ENCODE measurements at places on chromosomes 6 and 20.

DNA sequence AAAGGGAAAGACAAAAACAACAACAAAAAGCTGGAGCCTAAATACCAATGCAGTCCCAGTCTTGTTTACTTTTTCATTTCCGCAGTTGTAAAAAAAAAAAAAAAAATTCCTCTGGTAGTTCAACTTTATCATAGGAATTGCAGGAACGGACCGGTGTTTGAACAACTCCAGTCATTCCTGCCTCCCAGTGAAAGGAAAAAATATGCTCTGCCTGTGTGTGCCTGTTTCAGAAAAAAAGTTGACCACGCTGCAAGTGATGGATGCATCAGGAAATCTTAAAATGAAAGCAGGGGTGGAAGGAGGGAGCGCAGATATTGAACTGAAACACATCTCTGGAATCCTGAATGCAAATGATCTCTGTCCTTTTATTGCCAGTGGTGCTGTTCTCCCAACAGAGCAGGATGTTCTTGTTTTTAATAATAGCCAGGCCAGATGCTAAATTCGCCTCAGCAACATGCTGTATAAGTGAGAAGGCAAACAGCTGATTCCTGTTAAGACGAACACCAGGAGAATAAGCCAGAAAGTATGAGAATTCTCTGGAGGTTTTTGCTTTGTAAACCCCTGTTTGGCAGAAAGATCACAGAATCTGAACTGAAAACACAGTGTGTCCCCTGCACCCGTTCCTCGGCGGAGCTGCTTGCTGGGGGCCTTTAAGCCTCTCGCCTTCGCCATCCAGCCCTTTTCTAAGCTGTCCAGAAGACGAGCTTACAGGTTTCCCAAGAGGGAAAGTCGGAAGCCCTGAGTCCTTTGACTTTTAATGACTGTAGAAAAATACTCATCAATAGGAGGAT is 178.4 kb upstream of the SUPT3H start:
- DNase-seq = no peak

DNA sequence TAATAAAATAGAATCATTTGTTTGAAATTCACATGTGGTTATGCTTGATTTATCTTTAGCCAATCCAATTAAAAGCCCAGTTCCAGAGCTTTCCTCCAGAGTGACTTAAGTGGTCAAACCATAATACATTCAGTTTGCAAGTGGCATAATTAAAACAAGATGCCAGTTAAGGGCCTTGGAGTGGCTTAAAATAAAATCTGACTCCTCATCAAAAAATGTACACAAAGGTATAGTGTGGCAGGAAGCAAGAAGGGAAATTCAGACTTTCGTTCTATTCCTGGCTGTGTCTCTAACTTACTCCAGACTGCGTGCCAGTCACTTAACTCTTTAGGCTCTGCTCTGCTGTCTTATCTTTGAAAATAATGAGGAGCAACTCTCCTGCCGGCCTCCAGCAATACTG is 251.3 kb upstream of the PRND start:
- no peak for DNase-seq

- DNase-seq = no peak
Measured at GRCh38 chr6:3741477-3741871, 10.0 kb downstream of the PXDC1 start.

DNA sequence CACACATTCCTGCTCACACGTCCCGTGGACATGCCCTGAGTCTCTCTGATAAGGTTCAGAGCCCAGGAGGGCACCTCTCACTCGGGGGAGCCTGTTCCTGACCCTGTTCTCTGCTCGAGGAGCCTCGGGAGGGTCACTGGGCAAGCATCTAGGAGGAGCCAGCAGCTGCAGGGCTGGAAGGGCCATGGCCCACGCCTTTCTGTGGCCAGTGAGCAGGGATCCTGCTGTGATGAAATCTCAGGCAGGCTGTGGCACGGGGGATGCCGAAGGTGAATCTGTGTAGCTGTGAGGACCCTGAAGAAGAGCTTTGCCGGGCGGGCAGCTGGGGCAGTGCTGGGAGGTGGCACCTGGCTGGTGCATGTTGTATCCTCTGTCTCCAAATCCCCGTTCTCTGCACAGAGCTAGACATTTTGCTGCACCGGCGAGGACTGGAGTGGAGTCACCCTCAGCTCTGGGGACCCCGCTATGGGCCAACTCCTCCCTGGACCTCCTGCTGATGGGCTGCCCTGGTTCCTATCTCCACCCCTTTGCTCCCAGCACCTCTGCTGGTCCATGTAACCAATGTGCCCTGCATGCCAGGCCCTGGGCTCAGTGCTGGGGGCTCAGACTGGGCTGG is 7.1 kb upstream of the NPBWR2 start:
- no peak for DNase-seq

DNA sequence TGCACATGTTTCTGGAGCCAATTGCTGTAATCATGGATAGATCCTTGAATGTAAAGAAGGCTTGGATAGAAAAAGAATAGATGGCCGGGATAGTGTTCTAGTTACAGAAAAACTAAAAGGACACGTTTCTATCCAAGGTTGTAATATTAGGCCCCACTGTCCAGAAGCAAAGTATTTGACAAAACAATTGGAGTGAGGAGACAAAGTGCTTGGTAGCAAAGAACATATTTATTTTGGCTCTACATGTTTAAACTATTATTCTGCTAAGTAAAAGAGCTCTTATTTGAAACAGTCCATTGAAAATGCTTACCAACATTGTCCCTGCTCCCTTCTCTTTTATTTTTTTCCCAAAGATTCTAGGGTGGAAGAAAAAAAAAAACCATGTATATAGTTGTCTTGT is 94.4 kb downstream of the MYO6 start:
- no peak for DNase-seq

- no peak for DNase-seq
Measured at GRCh38 chr6:25899580-25900408, 25.8 kb upstream of the SLC17A3 start.

- no peak for DNase-seq
Measured at GRCh38 chr20:48169650-48170225, 384.5 kb upstream of the SULF2 start.

- DNase-seq = no peak
Measured at GRCh38 chr6:153231048-153231646, 100.1 kb upstream of the RGS17 start.

DNA sequence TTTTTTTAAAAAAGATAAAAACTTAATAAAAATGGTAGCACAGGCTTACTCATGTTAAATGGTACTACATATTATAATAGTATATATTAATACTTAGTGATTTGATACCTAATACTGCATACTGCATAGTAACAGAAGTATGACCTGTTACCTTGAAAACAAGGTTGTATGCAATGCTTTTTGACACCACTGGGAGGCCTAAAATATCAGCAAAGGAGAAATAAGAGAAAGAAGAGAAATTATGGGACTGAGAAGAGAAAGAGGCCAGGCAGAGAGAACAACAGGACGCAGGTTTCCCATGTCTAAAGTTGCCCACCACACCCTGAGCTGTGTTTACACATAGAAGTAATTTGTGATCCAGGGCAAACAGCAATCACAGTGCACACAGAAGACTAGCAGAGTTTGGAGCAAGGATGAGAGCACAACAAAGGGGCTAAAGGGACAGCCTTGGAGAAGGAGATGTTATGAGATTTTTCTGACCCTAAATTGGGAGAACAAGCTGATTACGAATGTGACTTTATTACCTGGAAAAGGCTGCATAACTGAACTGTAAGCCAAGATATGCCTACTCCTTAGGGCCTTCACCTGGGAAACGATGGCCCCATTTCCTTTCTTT is 73.2 kb downstream of the ROS1 start:
- DNase-seq = no peak

- DNase-seq = no peak
Measured at GRCh38 chr6:162123797-162124196, 603.8 kb downstream of the PRKN start.

DNA sequence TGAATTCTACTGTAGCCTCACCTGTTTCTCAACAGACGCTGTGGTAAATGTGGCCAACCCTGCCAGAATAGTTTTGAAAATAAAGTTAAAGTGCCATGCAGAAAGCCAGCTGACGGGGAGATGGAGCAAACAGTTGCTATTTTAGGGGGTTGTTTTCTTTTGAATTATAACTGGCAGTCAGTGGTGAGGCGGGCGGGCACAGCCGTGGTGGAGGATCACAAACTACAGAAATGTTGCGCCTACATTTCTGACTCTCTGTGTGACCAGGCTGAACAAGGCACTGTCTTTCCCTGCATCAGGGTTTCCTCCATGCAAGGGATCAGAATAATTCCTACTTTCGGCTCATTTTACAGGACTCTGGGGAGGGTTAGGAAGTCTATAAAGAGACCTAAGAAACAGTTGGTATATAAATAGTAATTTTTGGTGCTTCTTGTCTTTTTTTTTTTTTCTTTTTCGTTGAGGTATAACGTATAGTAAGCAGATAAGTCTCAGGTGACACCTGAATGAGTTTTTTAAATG is 17.2 kb downstream of the CHMP4B start:
- no peak for DNase-seq

DNA sequence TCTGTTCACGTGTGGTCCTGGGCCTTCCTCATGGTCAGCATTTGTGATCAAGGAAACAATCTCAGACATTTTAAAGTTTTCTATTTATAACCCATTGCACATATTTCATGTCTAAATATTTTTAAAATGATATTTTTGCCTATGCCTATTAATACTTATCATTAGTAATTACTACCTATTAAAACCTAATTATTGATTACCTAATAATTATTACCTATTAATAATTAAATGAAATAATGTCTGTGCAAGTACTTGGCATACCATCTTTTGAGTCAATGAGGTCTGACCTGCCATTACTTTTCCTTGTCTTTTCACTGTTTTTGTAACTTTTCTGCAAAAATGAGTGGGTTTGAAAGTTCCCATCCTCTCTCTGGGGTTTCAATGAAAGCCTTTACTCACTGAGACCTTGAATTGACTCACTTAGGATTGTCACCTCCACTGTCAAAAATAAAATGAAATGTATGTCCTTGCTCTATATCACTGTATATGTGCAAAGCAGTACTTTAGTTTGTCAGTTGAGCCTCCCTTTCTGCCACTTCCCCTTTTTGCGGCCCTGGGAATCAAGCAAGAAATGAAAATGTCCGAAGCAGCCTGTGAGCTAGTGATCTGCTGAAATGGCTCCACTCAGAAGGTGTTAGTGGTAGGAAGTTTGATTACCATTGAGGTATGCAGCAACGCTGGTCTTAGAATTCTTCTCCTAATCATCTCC is 87.8 kb downstream of the L3MBTL3 start:
- DNase-seq = no peak

GRCh38 chr6:47687432-47687831 is 10.9 kb upstream of the ADGRF4 start:
- DNase-seq = no peak

DNA sequence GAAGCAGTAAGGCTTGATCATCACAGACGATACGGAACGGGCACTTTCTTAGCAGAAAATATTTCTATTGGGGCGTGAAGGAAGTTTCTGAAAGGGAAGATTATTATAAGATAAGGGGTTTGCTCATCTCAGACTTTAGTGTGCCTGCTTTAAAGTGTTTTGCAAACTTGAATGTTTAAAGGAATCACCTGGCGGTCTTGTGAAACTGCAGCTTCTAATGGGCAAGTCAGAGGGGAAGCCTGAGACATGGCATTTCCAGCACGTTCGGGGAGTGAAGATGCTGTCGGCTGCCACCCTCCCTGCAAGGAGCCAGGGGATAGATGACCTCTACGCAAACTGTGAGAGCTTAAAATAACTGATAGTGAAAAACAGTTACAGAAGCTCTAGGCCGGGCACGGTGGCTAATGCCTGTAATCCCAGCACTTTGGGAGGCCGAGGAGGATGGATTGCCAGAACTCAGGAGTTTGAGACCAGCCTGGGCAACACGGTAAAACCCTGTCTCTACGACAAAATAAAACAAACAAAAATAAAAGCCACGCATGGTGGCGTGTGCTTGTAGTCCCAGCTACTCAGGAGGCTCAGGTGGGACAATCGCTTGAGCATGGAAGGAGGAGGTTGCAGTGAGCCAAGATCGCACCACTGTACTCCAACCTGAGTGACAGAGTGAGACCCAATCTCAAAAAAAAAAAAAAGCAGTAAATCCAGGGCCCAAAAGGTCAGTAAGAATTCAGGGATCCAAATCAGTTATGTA is 2.3 kb upstream of the KIF16B start:
- no peak for DNase-seq

DNA sequence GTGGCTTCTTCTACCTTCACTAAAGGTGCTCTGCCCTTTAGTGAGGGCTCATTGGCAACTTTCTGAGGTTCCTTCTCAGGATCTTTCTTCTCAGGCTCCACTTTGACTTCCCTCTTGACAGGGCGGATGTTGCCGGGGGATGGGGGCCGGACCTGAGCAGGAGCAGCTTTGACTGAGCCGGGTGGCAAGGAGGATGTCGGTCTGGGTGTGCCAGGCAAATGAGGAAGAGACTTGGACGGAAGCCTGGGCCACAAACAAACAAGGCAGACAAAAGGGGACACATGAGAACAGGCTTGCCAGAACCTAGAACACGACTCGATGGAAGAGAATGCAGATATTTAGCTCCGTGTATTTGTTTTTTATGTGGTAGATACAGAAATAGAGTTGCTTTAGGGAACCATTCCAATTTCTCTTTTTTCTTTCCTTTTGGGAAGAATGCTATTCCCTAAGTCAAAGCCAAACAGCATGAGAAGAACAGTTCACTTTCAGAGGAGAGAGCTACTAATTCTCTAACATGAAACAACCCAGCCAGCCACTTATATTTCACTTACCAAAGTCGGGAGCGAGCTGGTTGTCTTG is 76.2 kb upstream of the BCLAF1 start:
- no peak for DNase-seq
